ENCODE measurements at places on chromosomes 7 and 10. TPM values are rescaled to one million over a fixed set of nuclear protein-coding genes. Genes with fewer than 3 reads are reported as not detected.

GRCh38 chr10:75801121-75801520 is 369.7 kb downstream of the LRMDA start:
- H3K27ac ChIP-seq, result no peak overlapping the region
- H3K27me3 ChIP-seq, result peaks cover 3% of the 10 kb centered on the region
- H3K4me3 ChIP-seq, result no peak overlapping the region

RAMP3 gene
- total RNA-seq, result 0.14 TPM

DNA sequence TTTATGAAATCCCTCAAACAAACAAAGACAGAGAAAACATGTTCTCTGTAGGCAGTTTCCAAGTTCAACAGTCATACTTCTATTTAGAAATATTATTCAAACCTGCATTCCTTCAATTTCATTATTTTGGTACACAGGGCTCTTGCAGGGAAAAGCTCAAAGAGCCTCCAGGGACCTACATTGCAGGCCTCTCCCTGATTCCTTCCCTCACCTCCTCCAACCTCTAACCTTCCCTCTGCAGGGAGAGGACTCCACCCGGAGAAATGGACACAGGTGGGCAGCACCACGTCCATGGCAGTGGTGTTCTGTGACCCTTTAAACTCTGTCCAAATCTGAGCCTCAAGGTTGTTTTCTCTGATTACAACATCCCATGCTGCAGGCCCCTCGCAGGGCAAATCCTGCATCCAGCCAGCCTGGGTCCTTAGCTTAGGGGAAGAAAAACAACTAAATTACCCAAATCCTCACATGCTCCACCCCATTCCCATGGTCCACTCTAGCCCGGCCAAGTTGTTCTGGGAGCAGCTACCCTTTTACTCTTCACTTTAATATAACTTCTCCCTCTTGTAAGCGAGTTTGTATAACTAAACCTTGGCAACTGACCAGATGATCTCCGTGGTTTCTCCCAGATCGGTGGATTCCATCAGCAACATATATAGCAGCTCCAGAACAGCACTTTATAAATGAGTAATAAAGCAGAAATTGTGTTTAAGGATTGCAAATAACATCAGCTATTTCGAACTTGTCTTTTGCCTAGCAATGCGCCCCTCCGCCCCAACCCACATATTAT is 129.8 kb downstream of the CUBN start:
- no peaks in the 10 kb centered on the region for H3K36me3 ChIP-seq
- H3K4me1 ChIP-seq, result peaks cover 40% of the 10 kb centered on the region
- no peak for DNase-seq
- peaks cover 62% of the 10 kb centered on the region for H3K27me3 ChIP-seq
- H3K27ac ChIP-seq, result no peak overlapping the region

EVX1 gene
- total RNA-seq, result not detected

VGF gene
- 0.41 TPM for total RNA-seq

CLIP2 gene
- total RNA-seq, result 2.1 TPM

CCDC186 gene
- 13.9 TPM for total RNA-seq

ARHGAP22 gene
- total RNA-seq, result 0.18 TPM

- no peak overlapping the region for H3K4me3 ChIP-seq
- peaks cover 9% of the 10 kb centered on the region for H3K4me1 ChIP-seq
- peaks cover 17% of the 10 kb centered on the region for H3K36me3 ChIP-seq
- DNase-seq, result no peak
- H3K27ac ChIP-seq, result no peak overlapping the region
- H3K27me3 ChIP-seq, result peaks cover 1% of the 10 kb centered on the region
Observed at GRCh38 chr10:133445268-133445732, 8.4 kb upstream of the SCART1 start.

METTL27 gene
- total RNA-seq, result 0.90 TPM

DLX5 gene
- not detected for total RNA-seq

DNA sequence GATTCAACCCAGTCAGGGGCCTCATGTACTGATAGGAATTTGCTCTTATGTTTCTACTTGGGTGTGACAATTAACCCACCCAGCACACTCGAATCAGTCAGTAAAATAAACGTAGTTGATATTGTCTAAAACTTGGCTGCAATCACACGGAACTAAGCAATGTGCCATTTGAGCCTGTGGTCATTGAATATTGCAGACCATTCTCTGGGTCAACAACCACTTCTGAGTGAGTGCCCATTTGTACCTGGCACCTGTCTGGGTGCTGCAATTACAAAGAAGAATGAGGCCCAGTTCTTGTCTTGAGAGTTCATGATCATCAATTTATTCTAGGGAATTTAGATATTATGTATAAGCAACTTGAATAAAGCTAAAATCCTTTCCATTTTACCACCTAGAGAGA is 29.8 kb downstream of the NPY start:
- no peaks in the 10 kb centered on the region for H3K4me1 ChIP-seq
- no peaks in the 10 kb centered on the region for H3K36me3 ChIP-seq
- H3K27ac ChIP-seq, result no peak overlapping the region
- DNase-seq, result no peak
- H3K27me3 ChIP-seq, result peaks cover 10% of the 10 kb centered on the region
- no peak overlapping the region for H3K4me3 ChIP-seq

PRPS1L1 gene
- total RNA-seq, result not detected

OPALIN gene
- total RNA-seq, result not detected

PIK3AP1 gene
- 12.4 TPM for total RNA-seq

DOCK1 gene
- total RNA-seq, result 0.59 TPM

DNA sequence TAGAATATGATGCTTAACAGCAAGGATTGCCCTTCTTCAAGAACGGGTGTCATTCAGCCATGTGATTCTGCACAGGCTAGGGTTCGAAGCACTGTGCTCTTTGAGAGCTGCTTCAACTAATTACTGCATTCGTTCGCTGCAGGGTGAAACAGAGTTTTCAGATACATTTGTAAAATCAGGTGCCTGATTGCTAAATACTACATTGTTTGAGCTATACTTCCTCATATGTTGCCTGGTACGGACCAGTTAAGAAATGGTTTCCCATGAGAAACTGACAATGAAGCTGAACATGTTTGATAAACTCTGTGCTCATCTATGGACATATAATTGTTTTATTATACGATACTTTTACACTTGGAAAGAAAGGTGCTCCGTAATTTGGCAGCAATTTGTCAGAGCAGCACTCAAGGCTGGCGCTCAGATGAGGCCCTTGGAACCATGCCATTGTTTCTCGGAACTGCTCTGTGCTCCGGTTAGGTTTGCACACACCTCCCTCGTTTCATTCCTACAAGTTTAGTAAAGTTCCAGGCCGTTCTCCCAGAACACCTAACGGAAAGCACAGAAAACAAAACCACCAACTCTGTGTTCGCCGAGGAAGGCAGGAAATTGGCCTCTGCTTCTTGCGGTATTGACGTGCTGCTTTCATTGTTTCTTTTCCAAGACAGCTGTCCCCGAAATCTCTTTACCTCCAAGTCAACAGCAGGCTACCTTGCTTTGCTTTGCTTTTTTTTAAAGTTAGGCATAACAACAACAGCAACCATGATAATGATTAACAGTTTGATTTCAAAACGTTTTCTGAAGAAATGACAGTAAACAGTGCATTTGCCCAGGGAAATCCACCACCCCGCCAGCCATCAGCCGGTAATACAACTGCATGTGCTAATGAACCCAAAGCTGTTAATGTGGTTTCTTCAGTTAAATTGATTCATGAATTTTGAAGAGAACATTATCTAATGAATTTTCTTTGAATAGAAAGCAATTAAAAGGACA is 206.9 kb downstream of the EBF3 start:
- H3K4me3 ChIP-seq, result no peak overlapping the region
- peaks cover 6% of the 10 kb centered on the region for H3K4me1 ChIP-seq
- DNase-seq, result no peak
- H3K27me3 ChIP-seq, result no peaks in the 10 kb centered on the region

DNA sequence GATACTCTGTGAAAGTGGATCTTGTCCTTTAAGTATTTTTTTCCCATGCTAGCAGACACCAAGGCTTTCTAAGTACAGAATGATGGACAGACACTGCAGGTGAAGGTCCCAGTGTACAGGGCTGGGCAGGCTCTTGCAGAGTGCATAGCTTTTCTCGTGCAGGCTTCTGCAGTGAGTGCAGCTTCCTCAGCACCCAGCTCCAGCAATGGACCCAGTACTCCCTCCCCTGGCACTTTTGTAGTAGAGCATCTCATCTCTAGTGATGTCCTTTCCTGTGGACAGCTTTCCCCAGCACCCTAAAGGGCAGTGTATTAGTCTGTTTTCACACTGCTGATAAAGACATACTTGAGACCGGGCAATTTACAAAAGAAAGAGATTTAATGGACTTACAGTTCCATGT is 104.3 kb downstream of the CUL2 start:
- H3K36me3 ChIP-seq, result no peaks in the 10 kb centered on the region
- H3K4me1 ChIP-seq, result no peaks in the 10 kb centered on the region
- no peak for DNase-seq
- H3K27ac ChIP-seq, result no peak overlapping the region
- H3K4me3 ChIP-seq, result no peak overlapping the region

DNA sequence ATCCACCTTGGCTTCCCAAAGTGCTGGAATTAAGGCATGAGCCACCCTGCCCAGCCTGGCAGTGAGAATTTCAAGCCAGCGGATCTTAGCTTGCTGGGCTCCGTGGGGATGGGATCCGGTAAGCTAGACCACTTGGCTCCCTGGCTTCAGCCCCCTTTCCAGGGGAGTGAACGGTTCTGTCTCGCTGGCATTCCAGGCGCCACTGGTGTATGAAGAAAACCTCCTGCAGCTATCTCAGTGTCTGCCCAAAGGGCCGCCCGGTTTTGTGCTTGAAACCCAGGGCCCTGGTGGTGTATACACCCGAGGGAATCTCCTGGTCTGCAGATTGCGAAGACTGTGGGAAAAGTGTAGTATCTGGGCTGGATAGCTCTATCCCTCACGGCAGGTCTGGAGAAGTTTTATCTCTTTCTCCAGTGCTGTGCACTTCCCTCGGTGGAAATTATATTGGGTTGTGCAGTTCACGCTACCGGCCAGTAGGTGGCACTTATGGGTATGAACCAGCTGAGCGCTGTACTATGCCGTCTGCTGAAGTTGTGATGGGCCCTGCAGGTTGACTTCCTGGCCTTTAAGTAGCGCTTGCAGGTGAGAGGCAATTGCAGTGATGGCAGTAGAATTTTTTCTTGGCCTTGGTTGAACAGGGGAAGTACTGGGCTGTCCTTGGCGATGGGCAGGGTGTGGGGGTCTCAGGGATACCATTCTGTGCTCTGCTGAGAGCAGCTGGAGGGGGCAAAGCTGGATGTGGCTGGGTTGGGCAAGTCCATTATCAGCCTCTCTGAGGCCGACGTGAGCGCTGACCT is 138.0 kb upstream of the MTPN start:
- H3K4me1 ChIP-seq, result no peaks in the 10 kb centered on the region
- no peak overlapping the region for H3K4me3 ChIP-seq
- peak; percentile 33 for DNase-seq
- no peaks in the 10 kb centered on the region for H3K27me3 ChIP-seq

SNX8 gene
- total RNA-seq, result 31.8 TPM

DNA sequence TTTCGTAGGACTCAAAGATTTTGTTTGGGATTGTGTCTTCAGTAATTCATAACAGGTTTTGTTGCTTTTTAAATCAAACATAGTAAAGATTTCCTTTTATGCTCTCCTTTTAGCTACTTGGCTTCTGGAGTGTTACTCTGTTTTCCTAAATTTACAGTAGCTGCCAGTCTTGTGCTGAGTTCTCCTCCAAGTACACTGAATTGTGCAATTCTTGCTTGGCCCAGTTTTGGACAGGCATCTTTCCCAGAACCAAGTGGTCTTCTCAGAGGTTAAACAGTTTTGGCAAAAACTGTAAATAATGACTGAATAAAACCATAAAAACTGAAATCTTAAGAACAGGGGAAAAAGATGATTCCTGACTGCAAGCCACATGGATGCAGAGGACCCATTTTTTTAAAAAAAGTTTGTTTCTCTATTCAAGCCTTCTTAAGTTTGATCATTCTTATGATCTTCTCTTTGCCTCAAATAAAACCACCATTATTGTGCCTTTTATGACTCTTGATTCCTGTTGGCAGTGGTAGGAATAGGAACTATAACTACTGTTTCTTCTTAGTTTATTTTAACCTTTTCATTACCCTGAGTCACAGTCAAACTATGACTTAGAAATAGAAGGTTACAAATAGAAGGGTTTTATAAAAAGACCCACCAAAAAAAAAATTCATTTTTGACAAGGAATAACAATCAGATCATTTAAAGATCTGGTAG is 88.0 kb downstream of the MDFIC start:
- H3K4me3 ChIP-seq, result peak overlapping the region; percentile 57
- H3K27me3 ChIP-seq, result no peaks in the 10 kb centered on the region
- peak overlapping the region; percentile 79 for H3K27ac ChIP-seq
- H3K36me3 ChIP-seq, result peaks cover 79% of the 10 kb centered on the region
- no peak for DNase-seq
- peaks cover 81% of the 10 kb centered on the region for H3K4me1 ChIP-seq

PLXNA4 gene
- 0.14 TPM for total RNA-seq

DNA sequence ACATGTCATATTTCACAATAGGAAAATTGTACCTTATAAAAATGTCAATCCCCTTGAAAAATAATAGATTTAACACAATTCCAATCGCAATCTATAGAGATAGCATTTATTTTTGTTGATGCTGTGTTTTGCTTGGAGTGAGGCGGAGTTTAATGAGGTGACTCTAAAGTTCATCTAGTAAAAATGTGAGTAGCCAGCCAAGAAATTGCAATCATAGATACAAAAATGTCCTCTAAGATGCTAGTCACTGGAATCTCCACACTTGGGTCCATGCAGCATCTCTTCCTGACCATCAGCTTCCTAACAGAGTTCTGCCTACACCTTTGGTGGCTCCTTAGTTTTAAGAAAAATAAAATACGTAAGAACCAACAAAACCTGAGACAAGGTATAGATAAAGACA is 44.9 kb downstream of the GLI3 start:
- no peak for DNase-seq
- H3K36me3 ChIP-seq, result no peaks in the 10 kb centered on the region
- H3K4me3 ChIP-seq, result no peak overlapping the region
- H3K4me1 ChIP-seq, result peaks cover 3% of the 10 kb centered on the region
- H3K27me3 ChIP-seq, result peaks cover 4% of the 10 kb centered on the region

GRCh38 chr10:112907893-112908292 is 42.2 kb upstream of the TCF7L2 start:
- no peaks in the 10 kb centered on the region for H3K36me3 ChIP-seq
- peaks cover 2% of the 10 kb centered on the region for H3K4me1 ChIP-seq
- H3K4me3 ChIP-seq, result no peak overlapping the region
- no peak for DNase-seq

- H3K27ac ChIP-seq, result no peak overlapping the region
- H3K4me1 ChIP-seq, result peaks cover 19% of the 10 kb centered on the region
- DNase-seq, result no peak
- peaks cover 4% of the 10 kb centered on the region for H3K27me3 ChIP-seq
Observed at GRCh38 chr7:368651-369475, 78.9 kb downstream of the FOXL3 start.

DNA sequence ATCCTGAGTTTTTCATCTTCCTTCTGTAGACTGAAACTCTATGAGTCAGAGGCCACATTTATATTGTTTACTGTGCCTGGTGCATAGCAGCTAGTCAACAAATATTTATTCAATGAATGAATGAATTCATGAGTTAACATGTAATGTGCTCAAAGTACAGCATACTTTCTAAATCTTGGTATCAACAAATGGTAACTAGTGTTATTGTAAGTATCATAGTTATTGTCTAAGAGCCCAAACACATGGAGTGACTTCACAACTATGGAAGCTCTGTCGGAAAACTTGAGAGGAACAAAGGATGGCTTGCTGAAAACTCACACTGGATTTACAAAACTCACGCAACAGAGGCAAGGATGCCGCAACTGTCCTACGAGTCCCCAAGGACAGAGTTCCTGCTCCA is 35.9 kb downstream of the DENND2A start:
- H3K36me3 ChIP-seq, result no peaks in the 10 kb centered on the region
- no peak overlapping the region for H3K27ac ChIP-seq
- no peaks in the 10 kb centered on the region for H3K4me1 ChIP-seq
- no peak for DNase-seq
